HT1080 (cell line): ENCODE measurements at places on chromosomes 6 and 20. TPM values are rescaled to one million over a fixed set of nuclear protein-coding genes. Genes with fewer than 3 reads are reported as not detected.

STMND1 gene
- not detected in 2 replicates for total RNA-seq

DNA sequence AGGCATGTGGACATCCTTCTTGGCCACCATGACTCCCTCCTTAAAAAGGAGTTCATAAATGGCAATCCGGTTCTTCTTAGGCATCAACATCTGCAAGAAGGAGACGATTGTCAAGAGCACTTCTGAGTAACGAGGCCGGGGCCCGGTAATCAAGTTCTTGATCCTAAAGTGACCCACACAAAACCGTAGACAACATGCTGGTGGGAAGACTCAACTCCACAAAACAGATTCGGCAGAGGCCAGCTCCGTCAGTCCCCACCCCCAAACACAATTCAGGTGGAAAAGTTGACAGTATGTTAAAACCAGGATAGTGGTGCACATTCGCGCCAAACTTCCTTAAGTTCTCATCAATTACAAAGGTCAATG, 754 bp downstream of the RPS10 start:
- DNase-seq = no peak

GRCh38 chr6:149988550-149989346, 25.0 kb downstream of the ULBP1 start:
- no peak for DNase-seq

- DNase-seq = peak; percentile 46
Measured at GRCh38 chr20:51326201-51326819, 216.2 kb downstream of the NFATC2 start.

DNA sequence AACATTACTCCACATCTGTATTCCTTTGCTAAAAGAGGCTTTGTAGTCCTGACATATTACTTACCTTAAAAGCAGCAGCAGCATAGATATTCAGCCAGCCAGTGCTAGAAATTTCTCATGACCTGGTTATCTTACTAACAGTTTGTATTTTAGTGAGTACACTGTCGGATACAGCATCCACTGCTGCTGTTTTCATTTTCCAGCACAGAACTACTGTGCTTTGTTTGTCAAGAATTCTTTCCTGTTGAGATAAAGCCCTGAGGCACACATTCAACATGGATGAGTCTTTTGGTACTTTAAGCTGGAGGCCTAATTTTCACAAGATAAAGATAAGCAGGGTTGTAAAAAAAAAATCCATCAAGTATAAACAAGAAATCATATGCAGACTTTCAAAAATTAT, 311.2 kb upstream of the OPRM1 start:
- no peak for DNase-seq

- peak; percentile 75 for DNase-seq
Measured at GRCh38 chr6:53651205-53651763, 14.3 kb downstream of the KLHL31 start.

DNA sequence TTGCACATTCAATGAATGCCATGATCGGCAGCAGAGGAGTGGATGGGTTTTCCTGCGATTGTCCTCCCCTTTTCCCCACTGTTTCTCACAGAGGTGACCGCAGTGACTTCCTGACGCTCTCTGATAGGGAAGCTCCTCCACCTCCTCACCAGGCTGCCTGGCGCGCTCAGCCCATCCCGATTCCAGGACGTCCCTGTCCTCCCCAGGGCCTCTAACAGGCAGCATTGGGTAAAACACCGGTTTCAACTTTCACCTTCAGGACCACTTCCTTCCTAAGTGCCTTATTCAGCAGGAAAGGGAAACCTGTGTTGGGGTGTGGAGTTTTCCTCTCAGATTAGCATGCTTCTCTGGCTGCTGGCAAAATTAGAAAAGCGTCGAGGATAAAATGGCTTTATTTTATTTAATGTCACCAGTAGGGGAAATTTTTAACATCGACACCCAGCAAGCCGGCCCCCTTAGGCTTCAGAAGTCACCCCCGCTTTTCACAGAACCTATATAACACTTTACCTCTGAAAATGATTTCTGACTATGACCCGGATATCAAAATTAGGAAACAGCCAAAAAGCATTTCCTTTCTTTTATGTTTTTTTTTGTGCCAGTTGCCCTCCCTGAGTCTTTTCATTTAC, 570.4 kb upstream of the GJE1 start:
- no peak for DNase-seq

- peak; percentile 77 for DNase-seq
Measured at GRCh38 chr6:30325873-30326525, 728 bp upstream of the TRIM39 start.

BHLHE23 gene
- not detected in 2 replicates for total RNA-seq

- DNase-seq = no peak
Measured at GRCh38 chr20:18090044-18090443, 32.3 kb upstream of the OVOL2 start.

CPNE5 gene
- 1.3 and 1.5 TPM in 2 replicates for total RNA-seq

DNA sequence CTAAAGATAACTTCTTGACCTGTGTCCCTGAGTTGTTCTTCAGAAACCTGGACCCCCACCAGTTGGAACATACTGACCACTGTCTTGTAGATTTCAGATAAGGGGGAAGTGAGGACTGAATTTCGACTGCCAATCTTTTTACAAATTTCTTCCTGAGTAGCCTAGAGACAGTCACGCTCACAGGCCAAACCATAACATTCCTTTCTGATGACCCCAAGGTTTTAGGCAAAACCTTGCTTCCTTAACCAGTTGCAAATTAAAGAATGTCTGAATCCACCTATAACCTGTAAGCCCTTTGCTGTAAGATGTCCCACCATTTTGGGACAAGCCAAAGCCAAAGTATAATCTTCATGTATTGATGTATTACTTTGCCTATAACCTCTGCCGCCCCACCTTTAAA, 306.9 kb downstream of the LRFN2 start:
- no peak for DNase-seq

GNRH2 gene
- total RNA-seq = 0.17 TPM in 1 of 2 replicates, not detected in the other

GRCh38 chr20:61263084-61263695, 11.1 kb downstream of the CDH4 start:
- peak; percentile 26 for DNase-seq

DNA sequence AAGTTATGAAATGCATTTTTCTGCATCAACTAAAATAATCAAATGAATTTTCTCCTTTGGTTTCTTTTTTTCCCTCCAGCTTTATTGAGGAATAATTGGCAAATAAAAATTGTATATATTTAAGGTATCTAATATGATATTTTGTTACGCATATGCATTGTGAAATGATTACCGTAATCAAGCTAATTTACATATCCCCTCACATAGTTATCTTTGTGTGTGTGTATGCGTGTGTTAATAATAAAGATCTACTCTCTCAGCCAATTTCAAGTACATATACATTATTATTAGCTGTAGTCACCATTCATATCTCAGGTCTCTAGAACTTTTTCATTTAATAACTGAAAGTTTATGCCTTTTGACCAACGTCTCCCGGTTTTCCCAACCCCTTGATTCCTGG, 61.1 kb downstream of the SYCP2L start:
- DNase-seq = no peak

GRCh38 chr6:22071270-22072041, 225.4 kb downstream of the PRL start:
- DNase-seq = peak; percentile 50

TRIM31 gene
- total RNA-seq = 0.03 TPM in 1 of 2 replicates, not detected in the other

FRMD1 gene
- not detected in 2 replicates for total RNA-seq

DNA sequence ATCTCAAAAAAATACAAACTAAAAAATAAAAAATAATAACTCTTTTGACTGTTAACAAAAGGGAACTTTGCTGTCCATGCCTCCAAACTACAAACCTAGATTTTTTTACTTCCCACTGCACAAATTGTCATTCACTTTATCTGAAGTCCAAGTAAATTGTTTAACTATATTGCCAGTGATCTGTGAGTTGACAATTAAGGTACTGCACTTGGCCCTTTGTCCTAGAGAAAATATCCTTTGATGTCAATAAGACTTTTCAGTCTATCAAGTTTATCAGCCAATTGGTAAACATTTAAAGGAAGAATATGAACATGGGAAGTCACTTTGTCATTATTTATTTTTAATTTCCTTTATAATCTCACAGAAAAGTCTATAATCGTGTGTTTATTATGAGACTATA, 19.3 kb upstream of the EPB41L2 start:
- DNase-seq = no peak

DNA sequence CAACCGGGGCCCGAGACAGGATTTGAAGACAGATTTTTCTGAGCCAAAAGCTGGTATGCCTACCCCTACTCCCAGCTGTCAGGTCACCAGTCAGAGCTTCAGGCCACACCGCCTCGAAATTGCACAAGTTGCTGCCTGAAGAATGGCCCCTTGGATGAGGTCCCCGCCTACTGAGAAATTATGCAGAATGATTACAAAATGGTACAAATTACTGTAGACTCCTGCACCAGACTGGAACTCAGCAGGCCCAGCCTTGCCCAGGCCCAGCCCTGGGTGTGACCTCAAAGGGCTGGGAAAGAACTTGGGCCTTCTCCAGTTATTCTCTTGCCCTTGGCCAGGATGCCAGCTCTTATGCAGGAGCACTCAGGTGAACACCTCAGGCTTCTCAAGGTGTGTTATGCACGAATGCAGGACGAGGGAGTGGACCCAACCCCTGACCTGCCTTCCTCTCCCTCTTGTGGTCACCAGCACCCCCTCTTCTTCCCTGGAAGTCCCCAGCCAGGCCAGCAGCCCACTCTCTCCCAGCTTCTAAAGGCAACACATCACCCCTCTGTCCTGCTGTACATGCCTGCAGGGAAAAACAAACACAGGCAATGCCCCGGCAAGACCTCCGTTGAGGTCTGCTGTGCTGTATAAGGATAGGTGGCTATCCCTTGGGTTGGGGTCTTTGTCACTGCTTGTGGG, 88.7 kb upstream of the NAA20 start:
- no peak for DNase-seq

GRCh38 chr20:38209054-38209675, 44.1 kb upstream of the TGM2 start:
- no peak for DNase-seq

COL9A1 gene
- total RNA-seq = not detected in 2 replicates

TP53TG5 gene
- not detected in 2 replicates for total RNA-seq

GRCh38 chr20:20214757-20215275, 153.1 kb upstream of the INSM1 start:
- DNase-seq = no peak

DNA sequence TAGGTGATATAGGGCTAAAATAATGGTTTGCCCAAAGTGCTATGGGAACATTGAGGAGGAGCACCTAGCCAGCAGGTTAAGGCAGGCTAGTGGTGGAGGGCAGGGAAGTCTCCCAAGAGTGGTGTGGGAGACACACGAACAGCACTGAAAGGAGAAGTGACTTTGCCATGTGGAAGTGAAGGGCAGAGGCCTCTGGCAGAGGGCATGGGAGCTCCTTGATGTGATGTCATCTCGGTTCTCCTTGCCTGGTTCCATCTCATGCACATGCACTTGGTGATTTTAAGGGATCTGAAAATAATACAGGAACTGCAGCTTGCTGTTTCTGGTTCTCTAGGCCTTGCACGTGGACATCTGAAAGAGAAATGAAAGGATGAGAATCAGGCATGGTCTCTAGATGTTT, 4.7 kb upstream of the MAP3K4 start:
- DNase-seq = no peak

PCK1 gene
- not detected in 2 replicates for total RNA-seq

GRCh38 chr6:111813237-111813636, 60.0 kb downstream of the FYN start:
- DNase-seq = peak; percentile 67

GRCh38 chr6:18493925-18494324, 106.8 kb downstream of the RNF144B start:
- no peak for DNase-seq

GRCh38 chr20:13220194-13220903, 725 bp upstream of the ISM1 start:
- DNase-seq = no peak

ZC2HC1B gene
- total RNA-seq = not detected in 2 replicates

GRCh38 chr20:51284176-51284575, 258.3 kb downstream of the NFATC2 start:
- no peak for DNase-seq

NRN1 gene
- 0.14 TPM in 1 of 2 replicates, not detected in the other for total RNA-seq

OR2J3 gene
- not detected in 2 replicates for total RNA-seq

GRCh38 chr20:25275813-25276532, 28.1 kb downstream of the PYGB start:
- DNase-seq = no peak

- no peak for DNase-seq
Measured at GRCh38 chr6:122151066-122151465, 248.4 kb upstream of the HSF2 start.

TMEM74B gene
- 0.29 and 0.50 TPM in 2 replicates for total RNA-seq

BPHL gene
- 4.6 and 8.0 TPM in 2 replicates for total RNA-seq

DNA sequence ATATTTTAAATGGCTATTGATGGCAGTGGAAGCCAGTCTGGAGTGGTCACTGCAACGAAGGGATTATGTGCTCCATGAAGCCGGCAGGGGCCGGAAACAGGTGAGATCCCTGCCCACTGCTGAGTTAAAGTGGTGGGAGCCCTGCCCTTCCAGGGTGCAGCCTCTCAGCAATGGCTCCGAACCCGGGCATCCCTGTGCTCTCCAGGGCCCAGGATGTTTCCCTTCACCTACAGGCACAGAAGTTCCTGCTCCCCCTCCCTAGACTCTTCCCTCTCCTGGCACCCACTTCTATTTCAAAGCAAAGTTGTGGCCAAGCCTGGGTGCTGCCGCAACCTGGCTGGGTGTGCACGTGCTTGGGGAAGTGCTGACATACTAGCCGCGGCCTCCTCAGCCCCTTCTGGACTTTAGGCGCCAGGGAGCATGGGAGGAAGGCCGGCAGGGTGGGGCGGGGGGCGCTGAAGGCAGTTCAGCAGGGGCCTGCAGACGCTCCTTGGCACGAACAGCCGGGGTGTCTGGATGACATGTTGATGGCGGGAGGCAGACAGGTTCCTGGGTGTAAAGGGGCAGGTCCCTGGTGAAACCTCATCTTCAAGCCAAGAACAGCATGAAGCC, 452.3 kb downstream of the HTR1B start:
- DNase-seq = no peak

DNA sequence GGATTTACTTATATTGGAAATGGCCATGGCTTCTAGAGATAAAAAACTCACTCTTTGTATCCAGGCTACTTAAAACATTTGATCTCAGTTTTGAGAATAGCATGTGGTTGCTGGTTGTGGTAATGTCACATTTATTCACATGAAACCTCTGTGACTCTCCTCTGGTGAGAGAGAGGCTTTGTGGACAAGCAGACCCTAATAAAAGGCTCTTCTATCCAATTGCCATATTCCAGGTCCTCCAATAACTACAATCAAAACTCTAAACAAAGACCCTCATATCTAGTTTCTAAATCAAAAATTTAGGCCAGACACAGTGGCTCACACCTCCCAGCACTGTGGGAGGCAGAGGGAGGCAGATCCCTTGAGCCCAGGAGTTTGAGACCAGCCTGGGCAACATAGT, 176.3 kb upstream of the LAMP5 start:
- no peak for DNase-seq

ADGB gene
- not detected in 2 replicates for total RNA-seq

- no peak for DNase-seq
Measured at GRCh38 chr20:33810259-33810658, 889 bp upstream of the CHMP4B start.

GRCh38 chr6:154615483-154616025, 105.1 kb upstream of the CNKSR3 start:
- peak; percentile 71 for DNase-seq

NFYA gene
- 7.9 and 11.8 TPM in 2 replicates for total RNA-seq

DNA sequence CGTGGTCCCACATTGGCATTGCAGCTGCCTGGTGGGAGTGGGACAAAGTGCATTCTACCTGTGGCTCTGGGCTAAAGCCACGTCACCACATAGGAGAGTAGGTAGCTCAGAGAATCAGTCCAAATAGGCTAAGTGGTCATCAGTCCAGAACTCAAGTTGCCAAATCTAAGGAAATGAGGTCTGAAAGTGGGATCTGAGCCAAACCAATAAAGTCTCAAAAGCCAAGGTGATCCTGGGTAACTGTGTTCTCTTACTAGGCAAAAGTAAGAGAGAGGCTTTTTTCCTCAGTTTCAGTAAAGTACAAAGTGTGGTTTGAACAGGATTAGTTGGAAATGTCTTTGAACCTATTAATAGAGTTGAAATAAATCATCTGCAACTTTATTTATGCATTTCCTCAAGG, 68.6 kb upstream of the CNKSR3 start:
- no peak for DNase-seq
